Calu3 (cell line): ENCODE measurements at places on chromosomes 11 and 22. TPM values are rescaled to one million over a fixed set of nuclear protein-coding genes. Genes with fewer than 3 reads are reported as not detected.
A peak's percentile ranks its signal among the peaks of the same experiment; 100 is the strongest.

C11orf97 gene
- not detected in 2 replicates for total RNA-seq

KIF18A gene
- total RNA-seq = 29.9 and 31.5 TPM in 2 replicates

DNA sequence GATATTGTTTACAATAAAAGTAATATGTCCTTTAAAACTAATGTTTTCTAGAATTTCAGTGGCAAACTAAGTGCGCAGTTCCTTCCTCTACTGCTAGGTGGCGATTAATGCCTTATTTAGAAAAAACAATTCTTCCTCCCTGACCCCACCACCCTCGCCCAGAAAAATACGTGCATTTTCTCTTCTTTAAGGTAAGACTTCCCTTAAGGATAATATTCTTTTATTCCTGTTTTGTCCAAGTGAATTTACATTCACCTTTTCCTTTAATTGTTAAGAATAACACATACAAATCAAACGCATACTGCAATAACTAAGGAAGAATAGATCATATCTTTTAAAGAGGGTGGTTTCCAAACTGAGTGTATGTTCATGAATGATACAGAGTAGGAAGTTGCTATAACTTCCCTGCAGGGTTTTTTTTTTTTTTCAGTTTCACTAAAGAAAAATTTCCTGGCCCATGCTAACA is 17.0 kb upstream of the PSMA1 start:
- peak; percentile 22 for DNase-seq

DNA sequence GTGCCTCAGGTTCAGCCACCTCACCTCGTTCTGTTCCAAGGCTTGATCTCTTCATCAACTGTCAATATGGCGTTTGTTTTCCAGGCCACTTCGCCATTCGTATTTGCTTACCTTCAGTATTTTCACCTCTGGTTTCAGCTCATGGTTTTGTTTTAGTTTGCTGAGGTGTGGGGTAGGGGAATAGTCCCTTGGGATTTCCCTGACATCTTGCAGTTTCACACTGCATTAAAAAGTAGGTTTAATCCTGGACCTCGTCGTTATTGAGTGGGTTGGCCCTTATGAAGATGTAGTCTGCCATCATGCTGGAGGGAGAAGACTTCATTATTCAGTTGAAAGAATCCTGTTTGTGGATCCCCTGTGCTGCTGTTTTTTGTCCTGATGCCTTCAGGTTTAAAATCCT is 46.0 kb downstream of the C11orf91 start:
- DNase-seq = no peak

RASGRP2 gene
- total RNA-seq = not detected in 2 replicates

- no peak for DNase-seq
Observed at GRCh38 chr11:17631702-17632365, 84.8 kb downstream of the OTOG start.

DNA sequence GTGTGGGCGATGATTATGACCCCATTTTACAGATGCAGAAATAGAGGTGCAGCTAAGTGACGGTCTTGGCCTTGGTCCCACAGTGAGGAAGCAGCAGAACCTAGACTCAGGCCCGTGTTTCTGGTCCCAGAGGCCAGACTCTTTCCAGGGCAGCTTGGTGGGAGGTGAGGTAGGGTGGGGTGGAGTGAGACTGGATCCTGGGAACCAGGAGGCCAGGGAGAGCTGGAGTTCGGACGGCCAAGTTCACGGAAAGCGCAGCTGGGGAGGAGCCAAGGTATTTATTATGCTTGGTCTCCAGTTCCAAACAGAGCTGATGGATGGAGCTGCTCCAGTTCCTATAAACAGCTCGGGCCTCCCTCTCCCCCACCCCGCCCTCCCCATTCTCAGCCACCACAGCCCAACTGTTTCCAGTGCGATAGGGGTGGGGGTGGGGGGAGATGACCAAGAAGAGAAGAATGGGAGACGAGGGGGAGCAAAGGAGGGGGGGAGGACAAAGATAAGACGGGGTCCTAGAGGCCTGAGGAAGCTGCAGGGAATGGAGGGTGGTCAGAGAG is 16.2 kb downstream of the LRRC32 start:
- DNase-seq = no peak

GRCh38 chr22:49014227-49015201 is 813.2 kb downstream of the BRD1 start:
- no peak for DNase-seq

GRCh38 chr22:47161631-47162030 is 399.2 kb downstream of the TBC1D22A start:
- no peak for DNase-seq

DNA sequence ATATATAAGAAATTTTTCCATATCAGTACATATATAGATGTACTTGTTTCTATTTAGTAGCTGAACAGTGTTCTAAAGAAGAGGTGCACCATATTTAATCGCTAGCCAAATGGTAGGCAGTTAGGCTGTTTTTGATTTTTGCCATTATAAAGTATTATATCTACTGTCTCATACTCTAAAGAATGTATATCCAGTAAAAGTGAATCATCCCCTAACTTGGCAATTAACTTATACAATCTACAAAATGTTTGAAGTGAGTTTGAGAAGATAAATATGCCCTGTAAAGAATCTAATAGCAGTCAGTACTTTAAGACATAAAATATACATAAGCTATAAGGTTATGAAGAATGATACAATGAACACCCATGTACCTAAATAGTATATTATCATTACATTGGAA is 291.5 kb downstream of the SWAP70 start:
- no peak for DNase-seq

SLC37A2 gene
- 2.5 and 4.3 TPM in 2 replicates for total RNA-seq

GRCh38 chr11:129365816-129366215 is 9.8 kb upstream of the BARX2 start:
- DNase-seq = no peak

DNA sequence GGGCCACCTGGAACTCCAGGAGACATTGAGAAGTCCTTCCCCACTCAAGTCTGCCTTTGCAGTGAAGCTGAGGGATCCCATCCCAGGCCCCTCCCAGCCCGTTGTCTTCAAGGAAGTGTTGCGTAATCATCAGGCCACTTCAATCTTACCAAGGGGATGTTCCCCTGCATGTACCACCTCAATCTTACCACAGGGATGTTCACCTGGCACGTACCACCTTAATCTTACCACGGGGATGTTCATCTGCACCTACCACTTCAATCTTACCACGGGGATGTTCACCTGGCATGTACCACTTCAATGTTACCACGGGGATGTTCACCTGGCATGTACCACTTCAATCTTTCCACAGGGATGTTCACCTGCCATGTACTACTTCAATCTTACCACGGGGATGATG is 108.0 kb upstream of the SYN3 start:
- DNase-seq = no peak
